ENCODE measurements at places on chromosomes 3 and 15. TPM values are rescaled to one million over a fixed set of nuclear protein-coding genes. Genes with fewer than 3 reads are reported as not detected.

The GOLGA8J gene
- total RNA-seq, result 0.10 TPM

The BFSP2 gene
- total RNA-seq, result not detected

The ZMYND10 gene
- 4.7 TPM for total RNA-seq

The PRSS50 gene
- not detected for total RNA-seq

The GPR160 gene
- total RNA-seq, result 28.6 TPM

The KCNAB1 gene
- total RNA-seq, result not detected

The ANAPC13 gene
- 162 TPM for total RNA-seq

The DAZL gene
- not detected for total RNA-seq

The CEP63 gene
- total RNA-seq, result 10.8 TPM

The GALNT15 gene
- total RNA-seq, result 0.55 TPM

The GOLGA8M gene
- not detected for total RNA-seq

The TOP2B gene
- total RNA-seq, result 87.0 TPM

The MAGI1 gene
- 30.5 TPM for total RNA-seq

The SLC24A5 gene
- not detected for total RNA-seq

The GOLGA8Q gene
- 1.4 TPM for total RNA-seq

The DPPA2 gene
- total RNA-seq, result not detected

The CHAC1 gene
- 10.8 TPM for total RNA-seq

The PSTPIP1 gene
- total RNA-seq, result not detected

The XCR1 gene
- total RNA-seq, result not detected

The ARPIN gene
- total RNA-seq, result 7.5 TPM

The PTPRG gene
- total RNA-seq, result 119 TPM

The FURIN gene
- 124 TPM for total RNA-seq

The LRRC31 gene
- total RNA-seq, result 1.2 TPM

The ADGRG7 gene
- 0.35 TPM for total RNA-seq

The FAN1 gene
- 28.1 TPM for total RNA-seq

The TJP1 gene
- total RNA-seq, result 159 TPM

The NRROS gene
- 1.9 TPM for total RNA-seq

The NAALADL2 gene
- 6.0 TPM for total RNA-seq

The LEKR1 gene
- total RNA-seq, result 1.4 TPM

The CACNA1D gene
- total RNA-seq, result 1.5 TPM

The ZNF106 gene
- total RNA-seq, result 52.8 TPM

The MOBP gene
- total RNA-seq, result not detected

The IL17RC gene
- total RNA-seq, result 18.9 TPM

The MAGEL2 gene
- not detected for total RNA-seq

The COL7A1 gene
- 129 TPM for total RNA-seq

The NR1I2 gene
- 0.20 TPM for total RNA-seq

The SHC4 gene
- total RNA-seq, result 7.3 TPM

The IDH3A gene
- total RNA-seq, result 47.2 TPM
